ENCODE measurements at places on chromosomes 4 and X.

- no peak for DNase-seq
These were observed 42.1 kb downstream of the SLC2A9 start for GRCh38 chr4:9979101-9979701.

DNA sequence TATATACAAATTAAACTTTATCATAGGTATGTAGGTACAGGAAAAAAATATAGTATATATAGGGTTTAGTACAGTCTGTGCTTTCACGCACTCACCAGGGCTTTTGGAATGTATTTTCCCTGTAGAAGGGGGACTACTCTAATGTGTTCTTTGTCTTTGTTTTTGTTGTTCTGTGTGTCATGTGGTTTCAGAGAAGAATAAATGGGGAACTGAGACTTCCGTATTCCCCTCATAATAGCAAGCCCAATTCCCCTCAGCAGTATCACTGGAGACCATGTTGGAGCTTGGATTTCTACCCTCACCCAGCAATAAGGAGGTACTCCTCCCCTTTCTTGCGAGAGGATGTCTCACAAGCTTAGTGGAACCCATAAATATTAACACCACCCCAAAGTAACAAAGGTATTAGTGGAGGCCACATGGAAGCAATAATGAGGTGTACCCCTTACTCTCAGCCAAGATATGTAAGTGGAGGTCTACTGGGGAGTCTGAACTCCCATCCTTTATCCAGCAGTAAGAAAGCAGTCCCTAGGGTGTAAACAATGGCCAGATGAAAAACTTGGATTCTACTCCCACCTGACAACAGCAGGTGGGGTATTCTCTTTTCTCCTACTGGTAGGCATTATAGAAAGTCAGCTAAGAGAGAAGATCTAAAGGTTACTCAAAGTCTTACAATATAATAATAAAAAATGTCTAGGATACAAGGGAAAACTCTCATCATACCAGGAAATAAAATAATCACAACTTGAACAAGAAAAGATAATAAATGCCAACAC, 805.4 kb upstream of the GALNTL6 start:
- DNase-seq: no peak

GRCh38 chr4:75634951-75635350, 4.6 kb upstream of the CDKL2 start:
- DNase-seq: no peak

DNA sequence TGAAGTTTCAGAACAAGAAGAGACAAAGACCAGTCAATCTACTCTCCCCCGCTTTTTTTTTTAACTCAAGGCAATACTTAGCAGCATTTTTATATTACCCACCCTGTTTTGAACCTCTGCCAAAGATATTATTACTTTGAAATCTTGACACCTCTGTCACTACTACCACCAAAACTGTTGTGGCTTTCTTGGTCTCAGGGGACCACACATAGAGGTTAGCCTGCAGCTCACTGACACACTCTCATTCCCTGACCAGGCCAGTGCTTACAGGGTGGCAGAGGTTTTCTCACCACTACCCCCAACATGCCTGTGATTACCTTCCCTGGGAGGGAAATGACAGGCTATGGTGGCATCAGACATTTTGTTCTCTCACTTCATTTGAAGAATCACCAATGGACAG, 137.4 kb upstream of the STIM2 start:
- DNase-seq: no peak

DNA sequence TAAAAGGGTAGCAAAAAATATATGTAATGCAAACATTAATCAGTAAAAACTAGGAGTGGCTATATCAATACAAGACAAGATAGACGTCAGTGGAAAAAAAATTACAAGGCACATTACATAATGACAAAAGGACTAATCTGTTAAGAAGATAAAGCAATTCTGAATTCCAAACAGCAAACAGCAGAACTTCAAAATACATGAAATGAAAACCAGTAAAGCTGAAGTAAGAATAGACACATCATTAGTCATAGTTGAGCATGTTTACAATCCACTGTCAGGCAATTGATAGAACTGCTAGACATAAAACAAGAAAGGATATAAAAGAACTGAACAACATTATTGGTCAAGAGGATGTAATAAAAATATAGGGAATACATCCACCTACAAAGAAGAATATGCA, 12.2 kb downstream of the SULT1B1 start:
- no peak for DNase-seq

- no peak for DNase-seq
These were observed 21.9 kb downstream of the TKTL1 start for GRCh38 chrX:154317391-154317995.

DNA sequence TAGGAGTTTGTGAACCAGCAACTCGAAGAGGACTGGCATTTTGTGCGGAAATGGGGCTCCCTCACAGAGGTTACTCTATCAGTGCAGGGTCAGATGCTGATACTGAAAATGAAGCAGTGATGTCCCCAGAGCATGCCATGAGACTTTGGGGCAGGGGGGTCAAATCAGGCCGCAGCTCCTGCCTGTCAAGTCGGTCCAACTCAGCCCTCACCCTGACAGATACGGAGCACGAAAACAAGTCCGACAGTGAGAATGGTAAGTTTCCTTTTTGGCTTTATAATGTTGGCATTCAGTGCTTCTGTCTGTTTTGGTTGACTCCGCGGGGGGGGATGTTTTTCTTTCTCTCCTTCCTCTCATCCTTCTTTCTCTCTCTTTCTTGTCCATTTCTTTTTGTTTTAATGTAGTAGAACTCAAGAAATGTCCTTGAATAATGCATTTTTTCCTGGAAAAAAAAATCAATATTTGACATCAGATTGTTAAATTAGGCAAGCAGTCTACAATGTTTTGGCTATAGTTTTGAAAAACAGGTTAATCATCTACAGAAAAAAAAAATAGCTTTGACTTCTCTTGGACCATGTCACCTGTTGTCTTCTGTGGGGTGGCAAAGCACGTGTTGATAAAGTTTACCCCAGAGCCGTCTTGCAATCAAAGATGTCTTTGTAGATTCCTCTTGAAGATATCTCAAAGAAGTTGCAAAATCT, 103.6 kb downstream of the TENM3 start:
- DNase-seq: no peak

DNA sequence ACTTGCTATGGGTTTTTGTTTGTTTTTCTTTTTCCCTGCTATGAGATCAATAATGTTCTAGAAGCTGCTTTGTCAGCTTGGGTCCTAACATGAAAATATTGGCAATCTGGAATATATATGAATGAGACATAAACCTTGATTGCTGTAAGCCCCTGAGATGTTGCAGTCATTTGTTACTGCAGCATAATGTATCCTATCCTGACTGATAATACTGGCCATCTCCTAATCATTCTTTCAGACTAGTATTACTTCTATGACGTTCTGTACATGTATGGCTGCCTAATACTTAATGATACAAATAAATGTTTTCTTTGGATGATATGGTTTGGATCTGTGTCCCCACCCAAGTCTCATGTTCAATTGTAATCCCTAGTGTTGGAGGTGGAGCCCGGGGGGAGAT, 19.3 kb upstream of the SLAIN2 start:
- DNase-seq: no peak

GRCh38 chrX:1420371-1420770, 28.5 kb upstream of the SLC25A6 start:
- DNase-seq: peak; percentile 6

DNA sequence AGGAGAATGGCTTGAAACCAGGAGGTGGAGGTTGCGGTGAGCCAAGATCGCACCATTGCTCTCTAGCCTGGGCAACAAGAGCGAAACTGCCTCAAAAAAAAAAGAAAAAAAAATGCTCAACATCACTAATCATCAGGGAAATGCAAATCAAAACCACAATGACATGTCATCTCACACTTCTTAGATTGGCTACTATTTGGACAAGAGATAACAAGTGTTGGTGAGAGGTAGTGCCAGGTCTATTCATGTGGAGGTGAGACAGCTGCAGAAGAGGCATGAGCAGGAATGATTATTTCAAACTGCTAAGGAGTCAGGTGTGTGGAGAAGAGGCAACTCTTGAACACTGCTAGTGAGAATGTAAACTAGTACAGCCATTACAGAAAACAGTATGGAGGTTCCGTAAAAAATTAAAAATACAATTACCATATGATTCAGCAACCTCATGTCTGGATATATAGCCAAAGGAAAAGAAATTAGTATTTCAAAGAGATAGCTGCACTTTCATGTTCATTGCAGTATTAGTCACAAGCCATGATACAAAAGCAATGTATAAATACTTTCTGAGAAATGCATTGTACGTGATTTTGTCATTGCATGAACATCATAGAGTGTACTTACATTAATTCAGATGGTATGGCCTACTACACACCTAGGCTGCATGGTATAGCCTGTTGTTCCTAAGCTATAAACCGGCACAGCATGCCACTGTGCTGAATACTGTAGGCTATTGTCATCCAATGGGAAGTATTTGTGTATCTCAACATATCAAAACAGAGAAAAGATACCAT, 75.3 kb downstream of the TMEM144 start:
- no peak for DNase-seq

- DNase-seq: no peak
These were observed 33.6 kb upstream of the TAPT1 start for GRCh38 chr4:16259889-16260246.

DNA sequence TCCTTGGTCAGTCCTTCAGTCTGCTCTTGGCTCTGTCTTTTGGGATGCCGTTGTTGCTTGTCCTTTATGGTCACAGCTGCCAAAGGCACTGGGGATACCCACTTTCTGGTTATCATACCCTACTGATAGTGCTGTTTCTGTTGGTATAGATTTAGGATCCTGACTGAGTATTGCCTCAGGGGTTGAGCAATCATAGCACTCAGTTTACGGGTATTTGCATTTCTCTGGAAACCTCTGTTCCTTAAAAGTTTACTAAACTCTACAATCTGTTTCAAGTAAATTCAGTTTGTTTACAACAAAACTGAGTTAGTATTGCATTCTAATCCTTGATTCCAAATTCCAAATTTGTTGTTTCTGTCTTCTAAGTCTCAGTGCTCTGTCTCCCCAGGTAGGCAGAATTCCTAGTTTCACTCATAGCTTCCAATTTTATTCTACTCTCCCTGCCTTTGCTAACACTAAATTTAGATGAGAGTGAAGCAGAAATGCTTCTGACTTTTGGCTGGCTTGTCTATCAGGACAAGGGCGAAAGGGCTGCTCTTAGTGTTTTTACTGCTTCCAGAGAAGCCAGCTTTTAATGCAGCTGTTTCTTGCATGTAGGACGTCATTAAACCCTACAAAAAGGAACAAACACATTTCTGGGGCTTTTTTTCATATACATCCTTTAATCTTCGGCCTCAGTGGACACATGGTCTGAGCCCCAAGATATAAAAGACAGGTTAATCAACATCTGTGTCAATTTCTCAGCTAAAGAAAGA, 17.2 kb upstream of the TET2 start:
- DNase-seq: no peak

DNA sequence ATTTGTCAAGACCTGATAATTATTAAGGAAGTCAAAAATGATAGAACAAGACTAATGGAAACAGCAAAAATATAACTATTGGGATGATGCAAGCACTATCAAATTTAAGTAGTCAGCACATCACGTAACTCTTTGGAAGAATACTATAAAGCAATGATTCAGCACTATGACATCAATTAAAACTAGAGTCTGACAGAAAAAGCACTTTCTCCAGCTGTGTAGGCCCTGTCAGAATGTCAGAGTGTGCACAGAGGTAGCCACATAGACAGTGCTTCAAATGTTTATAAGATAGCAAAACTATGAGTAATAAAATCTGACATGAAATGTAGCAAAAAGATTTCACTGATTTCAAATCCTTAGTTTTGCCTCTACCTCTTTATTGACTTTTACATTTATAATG, 1226.6 kb upstream of the ADGRL3 start:
- DNase-seq: no peak

GRCh38 chr4:142434519-142435224, 411.4 kb downstream of the INPP4B start:
- DNase-seq: no peak

DNA sequence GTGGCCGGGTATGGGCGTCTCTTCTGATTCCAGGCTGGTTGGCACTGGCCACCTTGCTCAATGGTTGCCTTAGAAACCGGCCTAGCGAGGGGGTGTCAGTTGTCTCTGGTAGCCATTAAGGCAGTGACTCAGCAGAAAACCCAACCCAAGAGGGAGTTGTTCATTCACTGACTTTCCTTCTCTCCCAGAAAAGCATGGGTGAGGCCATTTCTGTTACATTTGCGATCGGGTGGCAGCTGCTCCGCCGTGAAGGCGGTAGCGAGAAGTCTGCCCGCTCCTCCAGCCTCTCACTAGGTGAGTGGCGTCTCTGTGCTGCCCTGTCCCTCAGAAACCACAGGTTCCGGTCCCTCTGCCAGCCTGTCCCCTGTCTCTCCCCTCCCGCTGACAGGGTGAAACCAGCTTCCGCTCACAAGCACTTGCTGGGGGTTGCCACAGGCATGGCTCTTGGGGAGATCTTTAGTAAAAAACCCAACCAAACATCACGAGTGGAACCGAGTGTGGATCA, 17.4 kb downstream of the IRAK1 start:
- no peak for DNase-seq

DNA sequence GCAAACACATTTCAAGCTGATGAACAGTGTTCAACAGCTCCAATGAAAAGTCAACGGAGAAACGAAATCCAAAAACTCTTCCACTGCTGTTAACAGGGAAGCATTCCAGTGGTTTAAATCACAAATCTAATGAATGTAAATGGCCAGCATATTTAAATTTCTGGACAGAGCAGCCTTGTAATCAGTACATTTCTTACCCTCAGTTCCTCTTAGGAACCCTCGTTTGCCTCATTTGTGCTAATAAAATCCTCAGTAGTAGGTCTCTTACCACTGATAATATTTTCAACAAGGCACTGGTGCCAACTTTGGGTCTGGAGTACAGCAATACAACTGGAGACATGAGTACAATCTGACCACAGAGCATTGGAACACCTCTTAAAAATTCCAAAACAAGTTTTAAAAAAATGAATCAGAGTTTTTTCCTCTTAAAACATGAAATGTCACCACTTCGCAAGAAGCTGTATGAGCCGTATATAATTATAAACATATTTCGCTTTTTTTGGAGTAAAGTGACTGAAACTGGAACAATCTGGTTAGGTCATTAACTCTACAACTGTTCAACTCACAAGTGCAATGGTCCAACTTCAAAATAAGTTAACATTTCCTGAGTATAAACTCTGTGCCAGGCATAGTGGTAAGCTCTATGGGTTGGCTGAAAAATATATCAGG, 211.2 kb downstream of the CPEB2 start:
- DNase-seq: no peak

DNA sequence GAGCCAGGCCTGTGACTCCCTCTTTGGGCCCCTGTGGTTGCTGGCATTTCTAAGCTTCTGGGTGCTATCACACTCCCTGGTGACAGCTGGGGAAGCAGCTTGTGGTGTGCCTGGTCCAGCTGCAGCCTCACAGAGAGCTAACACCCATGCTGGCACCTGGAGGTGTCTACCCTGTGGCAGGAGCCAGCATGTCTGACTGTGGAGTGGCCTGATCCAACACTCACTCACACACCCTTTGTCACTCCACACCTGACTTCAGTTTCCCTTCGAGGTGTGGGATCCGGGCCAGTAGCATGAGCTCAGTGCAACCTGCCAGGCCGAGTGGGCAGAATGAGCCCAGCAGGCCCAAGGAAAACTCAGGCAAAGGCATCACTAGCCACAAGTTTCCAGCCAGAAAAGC, 67.5 kb downstream of the TECRL start:
- DNase-seq: no peak

All from activated CD8-positive, alpha-beta memory T cell treated with anti-CD3 and anti-CD28 coated beads, Interleukin-2, amount 50 U/mL, for 4 hours (primary cell).